Fibroblast of lung (primary cell): ENCODE measurements at places on chromosomes 1 and 21. TPM values are rescaled to one million over a fixed set of nuclear protein-coding genes. Genes with fewer than 3 reads are reported as not detected.

The SLC45A3 gene
- 1.5 and 2.3 TPM in 2 replicates for total RNA-seq

The EDEM3 gene
- 47.9 and 52.4 TPM in 2 replicates for total RNA-seq

The PCSK9 gene
- total RNA-seq: 1.0 and 2.0 TPM in 2 replicates

The VSIG8 gene
- under 0.01 TPM in 2 replicates for total RNA-seq

The HEYL gene
- total RNA-seq: under 0.01 TPM in 1 of 2 replicates, not detected in the other

The ITPKB gene
- 15.9 and 32.4 TPM in 2 replicates for total RNA-seq

The PRUNE1 gene
- 6.3 and 7.2 TPM in 2 replicates for total RNA-seq

The SPATA46 gene
- total RNA-seq: not detected in 2 replicates

DNA sequence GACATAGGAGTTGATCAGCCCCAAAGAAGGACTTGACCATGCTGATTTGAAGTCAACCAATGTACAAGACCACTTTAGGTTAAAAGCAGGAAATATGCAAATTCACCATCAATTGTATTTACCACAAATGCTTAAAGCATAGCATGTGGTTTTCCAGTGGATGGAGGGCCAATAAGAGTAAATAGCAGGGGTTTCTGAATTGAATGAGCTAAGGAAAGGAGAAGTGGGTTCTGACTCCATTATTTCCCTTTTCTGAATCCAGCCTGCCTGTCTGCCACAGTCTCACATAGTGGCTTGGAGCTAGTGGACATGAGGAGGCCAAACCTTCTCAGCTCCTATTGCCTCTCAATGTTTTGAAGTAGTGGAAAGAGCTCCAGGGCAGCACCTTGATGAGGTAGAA, 7.2 kb upstream of the TNFSF18 start:
- H3K27ac ChIP-seq: no peak overlapping the region
- no peaks in the 10 kb centered on the region for H3K4me1 ChIP-seq
- H3K36me3 ChIP-seq: no peaks in the 10 kb centered on the region
- no peak for DNase-seq

- H3K4me3 ChIP-seq: no peak overlapping the region
- no peak overlapping the region for H3K27ac ChIP-seq
These were observed 26.6 kb upstream of the CASZ1 start for GRCh38 chr1:10823000-10823401.

DNA sequence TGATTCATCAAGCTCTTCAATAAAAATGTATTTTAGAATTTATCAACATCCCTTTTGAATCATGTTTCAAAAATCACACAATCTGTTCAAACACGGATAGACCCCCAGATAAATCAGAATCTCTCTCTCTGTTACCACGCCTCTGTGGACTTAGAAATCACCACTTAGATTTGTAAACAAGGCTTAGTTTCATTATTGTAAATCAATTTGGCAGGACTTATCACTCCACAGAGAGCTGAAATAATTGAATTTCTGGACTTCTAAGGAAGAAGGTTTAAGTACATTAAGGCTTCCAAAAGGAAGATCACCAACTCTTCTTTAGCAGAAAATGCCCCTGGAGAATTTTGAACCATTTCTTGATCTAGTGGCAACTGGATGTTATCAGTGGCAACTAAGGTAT, 100.4 kb downstream of the APP start:
- DNase-seq: no peak
- H3K4me1 ChIP-seq: peaks cover 17% of the 10 kb centered on the region
- no peak overlapping the region for H3K27ac ChIP-seq
- H3K36me3 ChIP-seq: no peaks in the 10 kb centered on the region
- no peaks in the 10 kb centered on the region for H3K27me3 ChIP-seq

DNA sequence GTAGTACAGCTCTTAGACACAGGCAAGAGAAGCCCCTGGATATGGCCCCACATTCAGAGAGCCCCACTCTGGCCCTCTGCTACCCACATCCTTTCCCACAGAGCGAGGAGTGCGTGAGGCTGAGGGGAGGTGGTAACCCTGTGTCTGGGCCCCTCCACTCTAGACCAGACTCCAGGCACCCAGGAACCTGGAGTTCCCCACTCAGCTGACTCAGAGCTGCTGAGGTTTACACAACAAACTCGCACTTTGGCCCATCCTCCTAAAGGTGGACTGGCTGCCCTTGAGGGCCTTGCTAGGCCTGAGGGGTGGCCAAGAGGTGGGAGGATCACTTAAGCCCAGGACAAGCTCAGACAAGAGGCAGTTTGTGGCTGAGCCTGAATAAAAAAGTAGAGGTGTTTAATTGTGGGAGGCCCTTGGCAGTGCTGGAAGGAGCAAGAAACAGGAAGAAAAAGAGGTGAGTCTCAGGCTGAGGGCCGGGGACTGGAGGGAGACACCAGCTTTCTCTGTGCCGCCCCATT, 10.7 kb downstream of the MR1 start:
- no peaks in the 10 kb centered on the region for H3K27me3 ChIP-seq
- H3K27ac ChIP-seq: no peak overlapping the region
- H3K4me1 ChIP-seq: no peaks in the 10 kb centered on the region
- H3K36me3 ChIP-seq: no peaks in the 10 kb centered on the region
- DNase-seq: no peak

DNA sequence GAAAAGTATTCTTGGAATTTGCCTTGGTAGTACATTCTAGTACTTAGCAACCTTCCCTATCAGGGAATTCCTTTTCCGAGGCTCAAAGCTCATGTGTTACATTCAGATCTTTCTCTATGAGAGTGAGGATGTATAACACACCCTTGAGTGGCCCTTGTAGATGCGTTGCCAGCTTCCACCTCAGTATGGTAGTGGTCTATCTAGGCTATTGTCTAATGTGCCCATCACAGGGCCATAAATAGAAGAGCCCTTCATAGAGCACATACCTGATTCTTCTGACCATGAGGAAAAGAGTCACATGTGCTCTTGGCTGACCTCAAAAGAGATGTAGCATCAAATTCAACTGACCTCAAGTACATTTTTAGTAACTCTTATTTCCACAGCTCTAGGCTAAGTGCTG, 14.0 kb upstream of the ZC3H11B start:
- H3K4me3 ChIP-seq: no peak overlapping the region
- H3K27ac ChIP-seq: no peak overlapping the region
- no peaks in the 10 kb centered on the region for H3K36me3 ChIP-seq
- no peaks in the 10 kb centered on the region for H3K4me1 ChIP-seq
- no peaks in the 10 kb centered on the region for H3K27me3 ChIP-seq
- DNase-seq: peak; percentile 9

- no peak overlapping the region for H3K4me3 ChIP-seq
- H3K27me3 ChIP-seq: no peaks in the 10 kb centered on the region
- peaks cover 3% of the 10 kb centered on the region for H3K4me1 ChIP-seq
These were observed 90.9 kb upstream of the RUNX3 start for GRCh38 chr1:25020851-25021590.

- DNase-seq: no peak
- no peak overlapping the region for H3K27ac ChIP-seq
- no peaks in the 10 kb centered on the region for H3K27me3 ChIP-seq
- H3K4me3 ChIP-seq: no peak overlapping the region
- H3K36me3 ChIP-seq: no peaks in the 10 kb centered on the region
These were observed 6.7 kb upstream of the ARF1 start for GRCh38 chr1:228075801-228076271.

DNA sequence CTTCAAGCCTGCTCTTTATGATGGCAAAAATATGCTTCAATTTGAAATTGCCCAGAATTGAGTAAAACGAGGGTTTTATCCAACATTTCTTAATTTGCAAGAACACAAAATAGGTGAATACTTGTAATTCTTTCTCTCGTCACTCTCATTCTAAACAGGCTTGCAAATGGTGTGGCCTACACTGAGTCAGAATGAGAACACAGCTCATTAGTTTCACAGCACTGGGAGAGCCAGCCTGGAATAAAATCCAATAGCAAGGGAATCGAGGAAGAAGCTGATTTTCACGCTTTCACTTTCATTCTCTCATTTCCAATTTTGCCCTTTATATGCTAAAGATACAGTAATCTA, 537.5 kb downstream of the LTN1 start:
- H3K27me3 ChIP-seq: no peaks in the 10 kb centered on the region
- H3K4me3 ChIP-seq: peak overlapping the region; percentile 35
- DNase-seq: no peak
- peaks cover 3% of the 10 kb centered on the region for H3K4me1 ChIP-seq

DNA sequence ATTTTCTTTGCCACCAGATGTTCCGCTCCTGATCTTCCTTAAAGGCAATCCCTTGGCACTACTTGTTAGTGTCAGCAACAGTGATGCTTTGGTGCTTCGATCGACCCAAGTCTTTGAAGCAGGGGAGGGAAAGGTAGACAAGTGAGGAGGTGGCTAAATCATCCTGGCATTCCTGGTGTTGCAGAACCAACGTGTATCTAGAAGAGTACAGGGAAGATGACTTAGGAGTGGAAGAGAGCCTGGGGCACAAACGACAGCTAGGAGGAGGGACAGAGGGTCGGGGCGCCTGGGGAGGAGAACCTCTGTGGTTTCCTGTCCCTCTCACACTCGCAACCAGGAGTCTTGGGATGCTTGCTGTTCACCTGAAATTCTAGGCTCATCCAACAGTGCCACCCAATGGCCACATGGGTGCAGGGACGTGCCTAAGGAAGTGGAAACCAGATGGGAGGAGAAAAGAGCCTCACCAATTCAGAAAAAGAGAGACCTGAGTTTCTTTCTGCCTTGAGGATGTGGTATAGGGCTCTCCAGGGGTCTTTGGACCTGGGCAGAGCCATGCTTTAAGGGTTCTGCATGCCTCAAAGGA, 9.5 kb upstream of the KCNA2 start:
- H3K27ac ChIP-seq: no peak overlapping the region
- H3K4me3 ChIP-seq: no peak overlapping the region
- peak; percentile 62 for DNase-seq

- no peak overlapping the region for H3K27ac ChIP-seq
- no peak for DNase-seq
- H3K27me3 ChIP-seq: peaks cover 43% of the 10 kb centered on the region
- no peaks in the 10 kb centered on the region for H3K36me3 ChIP-seq
- no peaks in the 10 kb centered on the region for H3K4me1 ChIP-seq
These were observed 4.8 kb upstream of the TDRD10 start for GRCh38 chr1:154497026-154497806.
